Fibroblast of gingiva (primary cell): ENCODE measurements at places on chromosomes 5 and 9.

DNA sequence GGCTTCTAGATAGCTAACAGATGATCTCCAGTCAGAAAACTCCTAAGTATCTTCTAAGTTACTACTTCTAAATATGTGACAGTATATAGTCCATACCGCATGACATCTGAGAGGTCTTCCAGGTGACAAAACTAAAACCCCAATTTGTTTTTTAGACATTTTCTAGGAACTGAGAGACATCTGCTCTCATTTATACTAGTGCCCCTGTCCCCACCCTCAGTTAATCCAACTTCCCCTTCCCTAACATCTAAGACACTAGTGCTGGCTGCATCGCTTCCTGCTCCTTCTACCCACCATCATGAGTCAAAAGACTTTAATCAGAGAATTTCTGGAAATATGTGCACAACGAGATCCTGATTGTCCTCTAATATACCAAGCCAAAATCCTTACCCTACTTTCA is 37.9 kb downstream of the FBXW11 start:
- DNase-seq, result no peak

GRCh38 chr5:87081511-87082372 is 185.9 kb upstream of the RASA1 start:
- no peak for DNase-seq

GRCh38 chr9:108671176-108671575 is 184.6 kb downstream of the ACTL7B start:
- peak; percentile 14 for DNase-seq

DNA sequence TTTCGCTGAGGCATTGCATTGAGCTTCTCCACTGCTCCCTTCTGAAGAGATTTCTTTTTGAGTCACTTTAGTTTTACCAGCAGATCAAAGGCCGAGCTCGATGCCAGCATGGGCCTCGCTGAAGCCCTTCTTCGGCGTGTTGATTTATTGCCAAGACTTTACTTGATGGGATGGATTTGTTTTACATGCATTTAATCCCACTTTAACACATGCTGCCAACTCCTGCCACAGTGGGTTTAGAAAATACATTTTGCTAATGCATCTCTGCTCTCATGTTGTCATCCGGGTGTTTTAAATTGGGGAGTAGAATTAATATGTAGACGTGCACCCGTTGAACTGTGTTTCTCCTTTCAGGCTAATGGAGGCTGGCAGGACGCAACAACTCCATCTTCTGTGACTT is 218.3 kb downstream of the PBX3 start:
- no peak for DNase-seq

DNA sequence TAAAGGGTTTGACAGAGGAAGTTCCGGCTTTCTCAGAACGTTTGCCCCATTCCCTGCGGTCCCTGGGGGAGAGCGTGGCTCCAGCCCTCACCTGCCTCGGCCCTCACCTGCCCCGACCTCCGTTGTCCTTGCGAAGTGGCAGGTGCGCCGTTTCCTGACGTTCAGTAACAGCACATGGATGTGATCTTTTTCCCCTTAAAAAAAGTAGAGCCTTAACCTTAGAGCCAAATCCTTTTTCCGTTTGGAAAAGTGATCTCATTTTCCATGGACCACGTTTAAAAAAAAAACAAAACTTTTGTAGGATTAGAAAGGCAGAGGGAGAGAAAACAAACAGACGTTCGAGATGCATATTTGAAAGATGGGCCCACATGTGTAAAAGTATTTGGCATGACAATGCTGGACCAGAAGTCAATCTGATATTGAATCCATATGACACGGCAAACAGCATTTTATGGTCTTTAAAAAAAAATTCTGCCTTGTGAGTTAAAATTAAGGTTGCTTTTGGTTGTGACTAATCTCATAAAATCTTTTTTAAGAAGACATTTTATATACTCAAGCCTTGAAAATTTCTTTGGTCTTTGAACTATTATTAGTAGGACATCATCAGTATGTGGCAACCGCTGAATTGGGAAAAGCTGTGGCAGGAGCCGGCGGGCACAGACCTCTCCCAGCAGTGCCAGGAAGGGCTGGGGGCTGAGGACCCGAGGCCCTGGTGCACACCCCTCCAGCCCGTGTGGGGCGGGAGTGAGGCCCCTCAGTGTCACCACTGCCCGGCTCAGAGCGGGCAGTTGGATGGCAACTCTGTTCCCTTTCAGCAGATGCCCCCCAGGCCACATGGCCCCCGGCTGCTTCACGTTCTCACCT is 42.5 kb upstream of the EXOC3 start:
- peak; percentile 95 for DNase-seq
